ENCODE measurements at places on chromosomes 2 and 18.

DNA sequence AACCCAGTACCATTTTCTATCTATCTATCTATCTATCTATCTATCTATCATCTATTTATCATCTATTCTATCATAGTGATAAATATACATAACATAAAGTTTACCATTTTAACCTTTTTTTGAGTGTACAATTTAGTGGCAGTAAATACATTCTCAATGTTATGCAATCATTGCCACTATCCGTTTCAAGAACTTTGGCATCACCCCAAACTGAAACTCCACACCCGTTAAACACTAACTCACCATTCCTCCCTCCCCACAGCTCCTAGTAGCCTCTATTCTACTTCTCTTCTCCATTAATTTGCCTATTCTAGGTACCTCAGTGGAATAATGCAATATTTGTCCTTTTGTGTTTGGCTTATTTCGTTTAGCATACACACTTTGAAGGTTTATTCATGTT lies 82.5 kb upstream of the KCNE4 start:
- no peak for DNase-seq

GRCh38 chr18:37364237-37364636 lies 201.4 kb downstream of the CELF4 start:
- DNase-seq, result no peak

GRCh38 chr2:3147651-3148530 lies 229.7 kb downstream of the EIPR1 start:
- DNase-seq, result no peak

DNA sequence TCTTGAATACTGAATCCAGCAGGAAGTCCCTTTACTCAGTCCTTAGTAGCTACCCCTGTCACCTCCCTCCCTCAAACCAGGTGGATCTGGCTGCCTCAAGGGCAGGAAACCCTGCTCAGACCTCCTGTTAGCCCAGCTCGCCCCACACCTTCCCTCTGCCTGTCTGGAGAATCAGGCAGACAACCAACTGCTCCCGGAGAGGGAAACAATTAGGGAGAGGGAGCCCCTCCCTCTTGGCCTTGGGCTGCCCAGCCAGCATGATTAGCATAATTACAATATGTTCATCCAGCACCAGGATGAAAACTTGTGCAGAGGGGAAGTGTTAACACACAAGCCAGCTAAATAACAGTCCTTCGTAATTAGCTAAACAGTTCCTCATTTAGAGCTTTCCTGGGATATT lies 185.5 kb downstream of the C1D start:
- no peak for DNase-seq

GRCh38 chr18:73708591-73708990 lies 439.0 kb downstream of the FBXO15 start:
- DNase-seq, result no peak

- no peak for DNase-seq
These were observed 194.4 kb upstream of the ID2 start for GRCh38 chr2:8487461-8487932.

- DNase-seq, result no peak
These were observed 84.3 kb downstream of the RAPGEF4 start for GRCh38 chr2:172819943-172820342.

- no peak for DNase-seq
These were observed 9.6 kb downstream of the COL6A3 start for GRCh38 chr2:237404413-237404812.

- no peak for DNase-seq
These were observed 23.0 kb upstream of the TAF1B start for GRCh38 chr2:9820020-9820973.

DNA sequence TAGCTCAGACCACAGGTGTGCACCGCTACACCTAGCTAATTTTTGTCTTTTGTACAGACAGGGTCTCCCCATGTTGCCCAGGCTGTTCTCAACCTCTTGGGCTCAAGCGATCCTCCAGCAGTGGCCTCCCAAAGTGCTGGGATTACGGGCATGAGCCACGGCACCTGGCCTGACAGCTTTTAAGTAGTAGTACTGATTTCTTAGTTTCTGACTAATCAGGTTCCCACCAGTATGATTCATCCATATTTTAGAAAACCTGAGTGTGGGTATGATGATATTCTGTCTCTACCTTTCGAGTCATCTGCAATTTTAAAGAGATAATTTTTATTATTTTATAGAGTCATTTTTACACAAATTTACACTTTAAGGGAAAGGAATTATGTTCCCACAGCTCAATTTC lies 46.4 kb upstream of the GULP1 start:
- DNase-seq, result no peak

GRCh38 chr2:45610281-45611019 lies 617 bp downstream of the SRBD1 start:
- DNase-seq, result no peak

DNA sequence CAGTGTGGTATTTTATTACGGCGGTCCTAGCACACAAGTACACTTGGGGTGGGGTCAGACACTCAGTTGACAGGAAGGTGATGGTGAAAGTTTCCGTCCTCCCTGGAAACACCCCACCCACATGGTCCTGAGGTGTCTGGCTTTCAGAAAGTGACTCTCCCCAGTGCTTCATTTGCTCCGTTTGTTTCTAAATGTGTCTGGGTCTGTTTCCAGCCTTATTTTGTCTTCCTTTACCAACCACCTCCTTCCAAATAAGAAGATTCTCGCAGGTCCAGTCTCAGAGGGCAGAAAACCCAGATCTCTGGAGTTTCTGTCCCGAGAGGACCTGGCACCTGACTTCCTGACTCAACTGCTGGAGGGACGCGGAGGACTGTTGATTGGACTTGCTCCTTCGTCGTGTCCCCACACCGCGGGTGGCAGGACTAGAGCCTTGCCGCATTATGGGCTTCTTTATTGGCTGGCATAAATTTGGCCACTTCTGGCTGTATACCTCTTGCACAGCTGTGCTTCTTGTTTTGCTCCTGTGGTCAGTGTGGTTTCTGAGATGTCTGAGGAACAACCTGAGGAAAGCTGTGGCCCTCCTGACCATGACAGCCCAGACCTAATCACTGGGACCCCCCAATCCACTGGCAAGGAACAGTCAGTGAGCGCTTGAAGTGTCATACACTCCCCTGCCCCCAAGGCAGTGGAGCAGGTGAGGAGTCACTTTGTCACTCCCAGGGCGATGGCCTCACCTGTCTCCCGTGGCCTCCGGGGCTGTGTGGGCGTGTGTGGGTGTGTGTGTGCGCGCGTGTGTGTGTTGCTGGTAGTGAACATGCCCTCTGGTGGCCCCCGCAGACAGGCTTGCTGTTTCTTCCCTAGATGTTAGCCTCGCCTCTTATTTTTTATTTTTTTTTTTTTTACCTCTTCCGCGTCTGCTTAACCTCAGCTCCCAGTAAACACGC lies 45.6 kb downstream of the MEX3C start:
- DNase-seq, result peak; percentile 57

- DNase-seq, result no peak
These were observed 84.0 kb downstream of the KCTD1 start for GRCh38 chr18:26464128-26465011.

- no peak for DNase-seq
These were observed 90.9 kb upstream of the ID2 start for GRCh38 chr2:8590938-8591337.

GRCh38 chr2:59322005-59322404 lies 1080.9 kb upstream of the FANCL start:
- no peak for DNase-seq

GRCh38 chr2:184419744-184420143 lies 178.6 kb upstream of the ZNF804A start:
- no peak for DNase-seq

DNA sequence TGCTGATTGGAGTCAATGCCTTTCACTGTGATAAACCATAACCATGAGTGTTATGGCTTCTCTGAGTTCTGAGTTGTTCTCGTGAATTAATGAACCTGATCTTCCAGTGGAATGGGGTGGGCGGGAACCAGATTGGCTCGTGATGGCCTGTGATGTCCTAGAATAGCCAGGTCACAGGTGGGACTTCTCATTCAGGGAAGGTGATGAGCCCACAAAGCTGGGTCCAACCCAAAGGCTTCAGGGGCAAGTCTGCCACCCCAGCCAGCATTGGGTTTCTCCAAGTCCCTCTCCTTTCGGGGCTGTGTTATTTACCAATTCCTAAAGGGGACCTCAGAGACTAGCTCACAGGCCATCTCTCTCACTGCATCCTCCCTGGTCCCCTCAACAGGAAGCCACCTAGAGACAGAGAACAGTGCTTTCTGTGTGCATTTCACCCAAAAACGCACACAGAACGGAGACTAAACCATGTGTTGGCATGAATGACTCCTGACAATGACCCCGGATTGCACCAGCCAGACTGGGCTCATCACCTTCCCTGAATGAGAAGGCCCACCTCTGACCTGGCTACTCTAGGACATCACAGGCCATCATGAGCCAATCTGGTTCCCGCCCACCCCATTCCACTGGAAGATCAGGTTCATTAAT lies 85.5 kb downstream of the MALT1 start:
- no peak for DNase-seq

GRCh38 chr2:108607706-108608301 lies 73.5 kb downstream of the LIMS1 start:
- no peak for DNase-seq

GRCh38 chr2:3440477-3440876 lies 61.0 kb downstream of the TRAPPC12 start:
- DNase-seq, result no peak

DNA sequence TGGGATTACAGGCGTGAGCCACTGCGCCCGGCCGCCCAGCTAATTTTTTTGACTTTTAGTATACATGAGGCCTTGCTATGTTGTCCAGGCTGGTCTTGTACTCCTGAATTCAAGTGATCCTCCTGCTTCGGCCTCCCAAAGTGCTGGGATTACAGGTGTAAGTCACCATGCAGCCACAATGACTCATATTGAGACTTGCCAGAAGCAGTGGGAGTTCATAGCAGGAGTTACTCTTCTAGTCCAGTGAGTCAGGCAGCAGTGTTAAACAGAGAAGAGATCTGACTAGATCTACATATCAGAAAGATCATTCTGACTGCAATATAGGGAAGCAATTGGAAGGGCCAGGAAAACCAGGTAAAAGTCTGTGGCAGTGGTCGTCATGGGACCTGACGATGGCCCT lies 1.5 kb upstream of the FLACC1 start:
- peak; percentile 9 for DNase-seq

DNA sequence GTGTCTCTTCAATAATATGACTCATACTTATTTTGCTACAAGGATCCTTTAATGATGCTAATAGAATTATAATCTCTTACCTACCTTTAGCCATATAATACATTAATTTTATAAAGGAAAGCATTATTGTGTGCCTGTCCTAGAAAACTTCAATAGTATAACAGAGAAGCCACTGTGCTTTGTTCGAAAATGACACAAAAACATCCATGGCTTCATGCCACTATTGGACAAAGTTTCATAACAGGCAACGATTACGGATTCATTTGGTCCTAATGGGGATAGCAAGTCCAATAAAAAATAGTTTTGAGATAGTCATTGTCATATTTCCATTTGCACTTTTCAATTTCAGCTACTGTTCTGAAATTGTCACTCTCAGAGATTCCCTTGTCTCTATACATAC lies 52.5 kb upstream of the CCDC150 start:
- DNase-seq, result no peak

DNA sequence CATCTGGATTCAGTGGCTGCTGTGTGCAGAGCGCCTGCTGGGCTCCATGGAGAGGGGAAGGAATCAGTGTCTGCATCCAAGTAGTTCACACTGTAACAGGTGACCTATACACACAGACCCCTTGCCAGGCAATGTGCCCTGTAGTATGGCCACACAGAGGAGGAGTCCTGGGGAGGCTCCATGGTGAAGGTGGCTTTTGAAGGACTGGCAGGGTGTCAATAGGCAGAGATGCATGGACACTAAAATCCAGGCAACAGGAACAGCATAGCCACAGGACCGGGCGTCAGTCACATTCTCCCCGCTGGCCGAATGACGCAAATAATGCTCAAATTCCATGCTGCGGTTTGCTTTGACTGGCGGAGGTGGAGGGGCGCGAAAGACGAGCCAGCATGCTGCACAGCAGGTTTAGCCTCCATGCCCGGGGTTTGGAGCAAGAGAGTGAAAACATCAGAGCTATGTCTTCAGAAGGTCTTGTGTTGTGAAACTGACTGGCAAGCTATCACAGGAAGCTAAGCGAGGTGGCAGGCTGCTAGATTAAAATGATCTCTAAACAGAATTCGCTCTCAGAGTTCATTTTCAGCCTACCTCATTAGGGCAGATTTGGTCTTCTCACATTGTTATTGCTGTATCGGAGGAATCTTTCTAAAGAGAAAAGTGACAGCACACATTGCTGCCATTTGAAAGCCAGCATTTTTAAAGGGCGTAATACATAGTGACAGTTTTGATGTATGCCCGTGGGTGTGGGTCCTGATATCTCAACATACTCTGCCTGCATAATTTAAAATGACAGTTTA lies 1.2 kb upstream of the CHMP1B start:
- DNase-seq, result peak; percentile 40

- DNase-seq, result no peak
These were observed 351.9 kb upstream of the SMIM21 start for GRCh38 chr18:75779450-75779849.

GRCh38 chr2:175806125-175806490 lies 196.0 kb downstream of the LNPK start:
- DNase-seq, result no peak

DNA sequence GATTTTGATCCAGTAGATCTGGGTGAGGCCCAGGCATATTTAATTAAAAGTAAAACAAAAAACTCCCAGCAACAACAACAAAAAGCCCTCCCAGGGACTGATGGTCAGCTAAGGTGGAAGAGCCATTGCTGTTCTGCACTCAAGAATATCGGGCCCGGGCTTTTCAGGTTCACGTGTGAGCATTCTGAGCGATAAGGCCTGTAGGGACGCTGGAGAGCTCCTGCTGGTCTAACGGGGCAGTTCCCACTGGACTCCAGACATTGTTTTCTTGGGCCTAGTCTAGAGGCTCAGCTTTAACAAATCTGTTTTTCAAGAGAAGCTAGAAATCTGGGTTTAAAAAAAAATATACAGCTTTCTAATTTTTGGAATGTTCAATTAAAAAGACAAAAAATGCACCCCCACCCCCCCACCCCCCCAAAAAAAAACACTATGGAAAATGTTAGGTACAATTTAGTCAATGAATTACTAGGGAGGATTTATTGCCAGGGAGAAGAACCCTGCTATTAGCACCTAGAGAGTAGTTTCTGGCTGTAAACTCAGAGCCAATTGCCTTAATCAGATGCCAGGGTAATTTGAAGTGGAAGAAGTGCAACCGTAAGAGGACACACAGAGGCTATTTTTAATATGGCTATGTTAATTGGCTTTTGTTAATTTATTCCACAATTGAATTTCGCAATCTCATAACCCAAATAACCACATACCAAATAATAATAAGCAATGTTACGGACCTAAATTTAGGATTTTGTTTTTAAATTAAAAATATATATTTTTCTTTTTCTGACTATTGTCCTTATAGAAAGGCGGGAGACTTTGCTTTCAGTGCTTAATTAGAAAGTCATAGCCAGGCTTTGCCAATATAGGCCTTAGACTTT lies 78.9 kb downstream of the MAP4K4 start:
- no peak for DNase-seq

DNA sequence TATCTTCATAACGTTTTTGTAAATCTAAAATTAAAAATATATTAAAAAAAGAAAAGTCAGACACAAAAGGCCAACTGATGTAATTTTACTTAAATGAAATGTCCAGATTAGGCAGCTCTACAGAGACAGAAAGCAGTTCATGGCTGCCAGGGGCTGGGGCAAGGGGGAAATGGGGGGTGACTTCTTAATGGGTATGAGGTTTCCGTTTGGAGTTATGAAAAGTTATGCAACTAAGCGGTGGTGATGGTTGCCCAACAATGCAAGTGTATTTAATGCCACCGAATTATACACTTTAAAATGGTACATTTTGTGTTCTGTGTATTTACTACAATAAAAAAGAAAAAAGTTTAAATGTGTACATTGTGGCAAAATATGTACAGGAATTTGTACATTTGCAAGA lies 70.2 kb upstream of the TEX51 start:
- DNase-seq, result no peak

Measured in stimulated activated CD8-positive, alpha-beta memory T cell treated with anti-CD3 and anti-CD28 coated beads, Interleukin-2, amount 100 ng/mL, for 48 hours (primary cell).